NCI-H1105 (cell line): ENCODE measurements at places on chromosomes 1 and 21.
A peak's percentile ranks its signal among the peaks of the same experiment; 100 is the strongest.

GRCh38 chr1:218346391-218347204 lies 1.5 kb downstream of the TGFB2 start:
- DNase-seq = peak; percentile 43

DNA sequence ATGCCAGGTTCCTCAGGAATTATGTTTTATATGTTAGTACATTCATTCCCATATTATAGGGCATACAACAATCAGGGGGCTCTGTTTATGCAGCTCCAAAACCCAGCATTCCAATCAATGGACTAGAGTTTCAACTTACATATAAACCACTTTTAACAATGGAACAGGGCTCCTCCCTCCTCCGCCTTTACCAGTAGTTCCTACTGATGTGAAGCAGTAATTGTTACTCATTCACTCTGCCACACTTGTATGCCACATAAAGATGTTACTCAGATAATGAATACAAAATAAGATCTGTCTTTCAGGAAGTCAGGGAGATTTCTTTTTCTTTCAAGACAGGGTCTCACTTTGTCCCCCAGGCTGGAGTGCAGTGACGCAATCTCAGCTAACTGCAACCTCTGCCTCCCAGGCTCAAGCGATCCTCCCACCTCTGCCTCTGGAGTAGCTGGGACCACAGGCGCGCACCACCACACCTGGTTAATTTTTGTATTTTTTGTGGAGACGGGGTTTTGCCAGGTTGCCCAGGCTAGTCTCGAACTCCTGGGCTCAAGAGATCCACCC lies 17.1 kb downstream of the ZNF281 start:
- DNase-seq = no peak

- DNase-seq = peak; percentile 91
Observed at GRCh38 chr1:61741711-61742619, at the start of gene PATJ. Gene PATJ, plus strand, starts transcription at chr1:61742480. Its CDS starts 20,413 bp downstream, at chr1:61762893.

- DNase-seq = no peak
Observed at GRCh38 chr1:85225624-85226380, 25.0 kb upstream of the SYDE2 start.

DNA sequence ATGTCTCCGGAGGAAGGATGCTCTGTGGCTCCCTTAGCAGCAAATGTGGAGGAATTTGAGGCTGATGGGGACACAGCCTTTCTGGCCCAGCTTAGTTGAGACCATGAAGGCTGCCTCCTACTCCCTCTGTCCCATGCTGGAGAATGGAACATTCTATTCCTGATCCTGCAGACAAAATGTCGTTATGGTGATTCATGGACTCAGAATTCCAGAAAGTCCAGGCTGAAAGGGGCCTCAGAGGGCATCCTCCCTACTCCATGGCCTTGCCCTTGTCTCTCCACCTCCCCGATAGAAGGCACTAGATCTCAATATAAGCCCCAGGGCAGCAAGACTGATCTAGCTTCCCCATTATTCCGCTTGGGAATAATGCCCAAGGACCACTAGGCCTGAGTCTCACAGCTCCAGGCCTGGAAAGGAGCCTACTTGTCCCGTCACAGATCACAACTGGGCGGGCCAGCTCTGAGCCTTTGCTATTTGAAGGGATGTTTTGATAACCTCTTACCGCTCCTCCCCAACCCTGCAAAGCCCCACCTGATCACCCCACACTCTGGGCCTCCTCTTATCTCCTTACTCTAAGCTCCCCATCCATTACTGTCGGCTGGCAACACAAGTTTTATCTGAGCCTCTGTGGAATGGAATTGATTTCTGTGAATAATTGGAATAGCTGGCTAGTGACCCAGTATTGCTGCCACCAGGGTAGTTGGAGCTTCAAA lies 52.8 kb upstream of the TRABD2B start:
- DNase-seq = no peak

DNA sequence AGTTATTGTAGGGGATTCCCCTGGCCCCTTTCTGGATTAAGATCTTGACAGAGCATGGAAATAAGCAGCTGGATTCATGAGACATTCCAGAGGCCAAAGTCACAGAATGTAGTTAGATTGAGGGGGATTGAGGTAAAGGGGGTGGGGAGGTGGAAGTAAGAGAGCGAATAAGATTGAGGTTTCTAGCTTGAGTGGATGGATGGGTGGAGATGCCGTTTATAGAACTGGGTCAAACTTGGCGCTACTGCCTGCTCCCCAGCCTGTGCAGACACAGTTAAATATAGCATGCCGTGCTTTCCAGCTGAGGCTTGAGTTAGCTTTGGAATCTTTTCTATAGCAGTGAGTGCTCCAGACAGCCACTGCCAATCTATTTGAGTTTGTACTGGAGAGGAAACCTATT lies 85.7 kb downstream of the DYRK1A start:
- DNase-seq = no peak
